ENCODE measurements at places on chromosomes 7 and 10.

DNA sequence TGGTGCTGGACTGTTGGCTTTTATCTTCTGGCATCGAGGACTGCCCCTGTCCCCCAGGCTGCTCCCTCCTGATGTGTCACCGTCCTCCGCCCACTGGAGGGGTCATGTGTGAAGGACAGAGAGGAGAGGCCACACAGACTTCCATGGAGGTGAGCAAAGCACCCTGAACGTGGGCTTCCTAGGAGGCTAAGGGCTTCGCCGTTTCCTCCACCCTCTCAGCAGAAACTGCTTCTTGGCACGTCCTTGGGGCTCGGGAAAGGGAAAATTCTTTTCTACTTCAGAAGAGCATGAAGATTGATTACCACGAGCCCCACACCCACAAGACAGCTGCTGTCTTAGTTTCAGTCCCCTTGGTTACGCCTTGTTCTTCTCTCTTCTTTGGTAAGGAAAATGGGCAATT, 218.2 kb downstream of the CCDC3 start:
- DNase-seq = no peak

DNA sequence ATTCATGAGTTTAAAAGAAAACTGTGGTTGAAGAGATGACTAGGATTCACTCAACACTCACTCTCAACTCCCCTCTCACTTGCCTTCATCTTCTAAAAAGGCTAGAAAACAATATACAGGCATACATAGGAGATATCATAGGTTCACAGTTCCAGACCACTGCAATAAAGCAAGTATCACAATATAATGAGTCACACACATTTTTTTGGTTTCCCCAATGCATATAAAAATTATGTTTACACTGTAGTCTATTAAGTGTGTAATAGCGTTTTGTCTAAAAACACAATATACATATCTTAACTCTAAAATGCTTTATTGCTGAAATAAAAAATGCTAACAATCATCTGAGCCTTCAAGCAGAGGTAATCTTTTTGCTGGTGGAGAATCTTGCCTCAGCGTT, 104.9 kb upstream of the PDE1C start:
- DNase-seq = no peak

DNA sequence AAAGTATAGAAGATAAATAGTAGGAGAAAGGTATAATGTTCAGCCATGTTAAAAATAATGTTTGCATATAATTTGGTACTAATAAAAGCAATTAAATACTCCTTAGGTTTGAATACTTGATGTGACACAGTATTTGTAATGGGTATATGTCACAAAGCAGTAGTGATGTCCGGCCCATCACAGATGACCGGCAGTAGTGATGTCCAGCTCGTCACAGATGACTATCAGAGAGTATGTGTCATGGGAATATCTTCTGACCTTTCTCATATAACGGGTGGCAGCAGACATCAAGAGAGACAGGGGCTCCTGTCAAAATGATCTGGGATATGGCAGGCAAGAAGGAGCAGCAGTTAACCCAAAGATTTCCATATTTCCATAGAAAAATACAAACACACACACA, 477.4 kb upstream of the KLF6 start:
- no peak for DNase-seq

DNA sequence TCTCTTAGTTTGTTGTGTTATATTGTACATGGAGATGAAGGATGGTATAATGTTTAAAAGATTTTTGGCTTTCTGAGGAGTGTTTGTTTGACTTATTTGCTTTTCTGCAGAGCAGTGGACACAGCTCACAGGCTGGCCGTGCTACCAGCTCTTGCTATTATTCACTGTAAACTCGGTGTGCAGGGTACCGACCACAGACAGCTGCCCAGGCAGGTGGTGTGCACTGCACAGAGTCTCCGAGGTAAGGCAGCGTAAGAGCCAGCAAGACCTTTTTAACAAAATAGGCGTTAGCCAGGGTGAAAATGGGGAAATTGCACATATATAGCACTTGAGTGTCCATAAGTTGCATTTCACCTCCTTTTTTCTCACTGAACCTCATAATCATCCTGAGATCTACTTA, 438.0 kb downstream of the CNTNAP2 start:
- DNase-seq = no peak

- DNase-seq = no peak
Observed at GRCh38 chr7:79610748-79611304, 157.4 kb upstream of the MAGI2 start.

- DNase-seq = peak; percentile 67
Observed at GRCh38 chr10:3197348-3198003, 24.9 kb upstream of the PITRM1 start.

- DNase-seq = no peak
Observed at GRCh38 chr10:6221192-6221940, 18.6 kb downstream of the PFKFB3 start.

- DNase-seq = no peak
Observed at GRCh38 chr10:28930514-28931495, 253.5 kb downstream of the BAMBI start.

DNA sequence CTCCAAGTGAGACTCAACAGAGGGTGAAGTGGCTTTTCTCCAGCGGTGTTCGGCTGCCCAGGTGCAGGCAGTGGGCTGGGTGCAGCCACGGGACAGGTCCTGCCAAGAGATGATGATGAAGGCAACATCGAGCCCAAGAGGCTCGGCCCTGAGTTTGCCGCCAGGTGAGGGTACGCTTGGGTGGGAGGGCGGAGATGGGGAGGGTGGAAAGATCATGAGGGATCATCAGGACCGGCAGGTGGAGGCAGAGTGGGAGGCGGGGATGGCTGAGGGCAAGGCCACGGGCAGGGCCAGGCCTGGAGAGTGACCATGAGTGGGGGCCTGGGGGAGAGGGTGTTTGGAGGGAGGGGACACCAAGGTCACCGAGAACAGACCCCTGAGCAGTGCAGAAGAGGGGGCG, 17.8 kb upstream of the AMZ1 start:
- DNase-seq = no peak

GRCh38 chr10:62581351-62581750, 207.2 kb downstream of the ZNF365 start:
- no peak for DNase-seq

DNA sequence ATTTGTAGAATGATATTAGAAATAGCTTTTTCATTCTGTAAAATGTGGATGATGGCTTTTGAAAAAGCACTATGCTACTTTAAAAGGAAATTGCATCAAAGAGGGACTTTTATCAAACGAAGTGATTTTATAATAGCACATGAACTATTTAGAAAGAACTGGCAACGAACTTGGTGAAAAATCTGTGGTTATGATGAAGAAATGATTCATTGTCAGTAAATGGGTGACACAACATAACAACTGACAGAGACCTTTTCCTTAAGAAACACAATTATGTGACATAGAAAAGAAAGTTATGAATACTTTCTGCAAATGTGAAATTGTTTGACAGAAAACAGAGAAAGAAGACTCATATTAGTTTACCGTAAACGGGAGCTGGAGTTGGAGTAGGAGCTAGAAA, 60.7 kb upstream of the LAMB4 start:
- DNase-seq = no peak

DNA sequence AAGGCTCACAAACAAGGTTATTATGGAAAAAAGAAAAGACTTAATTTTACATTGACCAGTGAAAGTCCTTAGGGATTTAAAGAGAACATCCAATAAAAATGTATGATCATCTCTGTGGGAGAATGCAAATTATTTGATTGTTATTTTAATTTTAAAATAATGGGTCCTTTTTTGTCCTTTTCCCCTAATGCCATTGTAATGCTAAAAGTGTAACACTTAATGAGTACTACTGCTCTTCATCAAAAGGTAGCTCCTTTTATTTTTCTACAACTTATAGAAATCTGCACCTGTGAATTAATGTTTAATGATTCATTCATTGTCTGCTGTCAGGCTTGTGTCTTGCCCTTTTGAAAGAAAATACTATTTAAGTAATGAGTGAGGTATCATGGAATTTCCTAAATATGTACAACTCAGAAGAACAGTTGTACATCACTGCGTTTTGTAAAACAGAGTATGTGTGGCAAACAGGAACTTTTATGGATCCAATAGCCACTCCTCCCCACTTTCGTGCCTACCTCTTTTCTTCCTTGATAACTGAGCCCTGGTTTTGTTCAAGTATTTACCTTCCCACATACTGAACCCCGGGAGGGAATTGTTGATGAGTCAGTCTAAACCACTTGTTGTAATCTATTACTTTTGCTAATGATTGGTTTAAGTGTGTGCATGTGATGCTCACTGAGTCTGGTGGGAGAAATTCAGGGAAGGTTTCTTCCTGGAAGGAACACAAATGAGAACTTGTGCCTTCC, 19.9 kb upstream of the TRUB1 start:
- DNase-seq = no peak

DNA sequence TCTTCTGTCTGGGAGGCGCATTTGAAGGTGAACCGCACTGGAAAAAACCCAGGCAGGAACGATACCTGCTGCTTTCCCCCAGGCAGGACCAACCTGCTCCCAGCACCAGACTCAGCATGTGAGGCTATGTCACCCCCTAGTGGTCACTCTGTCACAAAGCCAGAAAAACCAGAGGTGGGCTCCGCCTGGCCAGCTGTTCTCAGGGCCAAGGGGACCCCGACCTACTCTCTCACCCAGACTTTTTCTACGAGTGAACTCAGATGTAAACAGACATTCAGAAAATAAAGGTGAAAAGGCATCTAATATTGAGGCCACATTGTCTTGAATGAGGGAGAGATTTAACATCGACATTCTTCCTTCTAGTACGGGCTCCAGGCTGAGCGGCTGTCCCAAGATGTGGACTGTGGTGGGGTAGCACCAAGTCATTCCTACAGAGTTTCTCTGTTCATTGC, 117.3 kb downstream of the PRKAG2 start:
- peak; percentile 84 for DNase-seq

GRCh38 chr10:75497997-75498883, 66.8 kb downstream of the LRMDA start:
- no peak for DNase-seq

- DNase-seq = no peak
Observed at GRCh38 chr7:22350466-22351328, 6.3 kb downstream of the RAPGEF5 start.

DNA sequence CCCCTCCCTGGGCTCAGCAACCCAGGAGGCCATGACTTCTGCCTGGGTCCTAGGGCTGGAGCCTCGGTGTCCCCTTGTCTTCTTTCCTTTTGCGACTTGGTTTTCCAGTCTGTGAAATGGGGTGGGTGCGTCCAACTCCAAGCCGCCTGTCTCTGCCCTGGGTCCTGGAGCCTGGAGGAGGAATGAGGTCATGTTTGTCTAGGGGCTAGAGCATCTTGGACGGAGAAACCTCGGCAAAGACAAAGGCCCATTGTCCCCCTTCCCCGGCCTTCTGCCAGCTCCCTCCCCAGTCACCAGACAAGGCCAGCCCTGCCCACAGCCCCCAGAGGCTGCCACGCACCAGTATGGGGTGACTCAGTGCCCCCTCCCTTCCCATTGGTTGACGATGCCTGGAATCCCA, 39.8 kb upstream of the ELN start:
- no peak for DNase-seq

DNA sequence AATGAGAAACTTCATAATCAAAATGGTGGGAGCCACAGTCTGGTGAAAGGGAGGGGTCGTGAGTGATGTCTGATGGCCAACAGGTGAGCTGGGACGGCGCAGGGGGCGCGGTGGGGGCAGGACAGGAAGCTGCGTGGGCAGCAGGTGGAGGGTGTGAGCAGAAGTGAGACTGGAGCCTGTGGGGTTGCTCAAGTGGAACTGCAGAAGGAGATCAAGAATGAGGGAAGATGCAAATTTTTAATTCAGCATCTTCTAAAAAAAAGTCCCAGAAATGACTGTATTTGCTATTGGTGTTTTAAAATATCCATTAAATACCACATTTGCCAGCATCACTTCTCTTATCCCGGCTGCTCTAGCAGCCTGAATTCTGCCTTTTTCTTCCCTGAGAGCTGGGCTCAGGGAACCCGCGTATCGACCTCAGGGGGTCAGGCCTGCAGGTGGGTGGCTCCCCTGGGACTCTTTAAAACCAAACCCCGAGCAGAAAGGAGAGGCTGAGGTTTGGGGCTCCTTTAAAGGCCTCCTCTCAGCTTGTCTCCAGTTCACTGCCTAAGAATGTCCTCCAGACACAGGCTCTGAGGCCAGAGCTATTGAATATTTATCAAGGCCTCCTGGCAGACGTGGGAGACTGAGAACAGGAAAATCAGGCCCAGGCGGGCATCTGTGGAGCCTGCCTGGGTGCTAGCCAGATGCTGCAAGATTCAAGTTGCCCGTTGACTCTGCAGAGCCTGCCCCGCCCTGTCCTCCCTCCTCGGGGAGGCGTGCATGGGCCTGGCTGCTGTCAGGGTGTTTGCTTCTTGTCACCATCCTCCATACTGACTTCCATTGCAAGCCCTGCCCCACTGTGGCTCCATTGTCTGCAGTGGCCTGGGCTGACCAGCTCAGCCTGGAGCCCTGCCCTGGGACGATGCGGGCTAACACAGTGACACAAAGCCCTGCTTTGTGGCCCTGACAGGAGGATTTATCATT, 53.9 kb downstream of the SYPL1 start:
- DNase-seq = peak; percentile 70

GRCh38 chr10:104521901-104522694, 119.0 kb upstream of the SORCS3 start:
- no peak for DNase-seq
